Stimulated activated CD8-positive, alpha-beta memory T cell treated with anti-CD3 and anti-CD28 coated beads, Interleukin-7, amount 100 ng/mL, for 48 hours (primary cell): ENCODE measurements at places on chromosomes 16 and 17.

- DNase-seq: no peak
Measured at GRCh38 chr16:49410226-49410625, 36.6 kb downstream of the C16orf78 start.

- DNase-seq: no peak
Measured at GRCh38 chr17:75270966-75271232, at the start of gene MIF4GD. TSS of gene MIF4GD (minus strand) at chr17:75271231. CDS start at chr17:75270195, 1,036 bp downstream.

DNA sequence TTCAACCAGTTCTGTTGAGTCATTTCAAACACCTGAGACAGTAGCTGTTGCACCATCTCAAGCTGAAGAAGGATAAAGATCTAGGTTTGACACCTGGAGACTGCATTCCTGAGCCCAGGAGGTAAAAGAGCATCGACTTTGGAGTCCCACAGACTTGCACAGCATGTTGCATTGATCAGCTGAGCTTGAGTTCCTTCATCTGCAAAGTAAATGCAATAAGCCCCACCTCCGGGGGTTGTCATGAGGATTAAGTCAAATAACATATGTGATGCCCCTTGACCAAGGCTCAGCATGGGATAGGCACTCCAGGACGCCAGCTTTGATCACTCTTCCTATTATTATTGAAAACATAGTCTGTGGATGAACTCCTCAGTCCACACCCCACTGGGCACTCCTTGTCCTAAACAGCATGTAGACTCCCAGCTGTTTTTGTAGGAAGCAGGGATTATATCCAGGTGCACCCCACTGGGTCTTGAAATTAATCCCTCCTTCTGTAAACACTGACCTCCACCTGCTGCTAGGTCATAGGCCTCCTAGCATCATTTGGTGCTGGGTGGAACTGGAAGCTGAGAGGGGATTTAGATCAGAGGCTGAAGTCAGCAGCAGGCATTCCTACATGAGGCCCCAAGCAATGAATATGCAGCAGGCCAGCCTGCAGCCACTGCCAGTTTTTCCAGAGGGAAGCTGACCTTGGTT, 259.0 kb downstream of the HS3ST4 start:
- DNase-seq: no peak

- no peak for DNase-seq
Measured at GRCh38 chr16:14087590-14088154, 16.6 kb downstream of the MRTFB start.

DNA sequence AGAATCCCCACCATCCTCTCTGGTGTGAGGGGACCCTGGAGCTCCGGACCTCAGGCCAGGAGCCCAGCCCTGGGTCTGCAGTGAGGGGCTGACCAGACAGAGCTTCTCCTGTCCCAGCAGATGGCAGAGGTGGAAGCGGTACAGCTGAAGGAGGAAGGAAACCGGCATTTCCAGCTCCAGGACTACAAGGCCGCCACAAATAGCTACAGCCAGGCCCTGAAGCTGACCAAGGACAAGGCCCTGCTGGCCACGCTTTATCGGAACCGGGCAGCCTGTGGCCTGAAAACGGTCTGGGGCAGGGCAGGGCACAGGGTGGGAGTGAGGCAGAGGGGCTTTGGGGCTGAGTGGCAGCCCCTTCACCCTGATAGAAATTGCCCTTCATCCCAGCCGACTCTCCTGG, 527 bp downstream of the UNC45B start:
- no peak for DNase-seq
